GM23338 (cell line): ENCODE measurements at places on chromosomes 13 and 19. TPM values are rescaled to one million over a fixed set of nuclear protein-coding genes. Genes with fewer than 3 reads are reported as not detected.

DNA sequence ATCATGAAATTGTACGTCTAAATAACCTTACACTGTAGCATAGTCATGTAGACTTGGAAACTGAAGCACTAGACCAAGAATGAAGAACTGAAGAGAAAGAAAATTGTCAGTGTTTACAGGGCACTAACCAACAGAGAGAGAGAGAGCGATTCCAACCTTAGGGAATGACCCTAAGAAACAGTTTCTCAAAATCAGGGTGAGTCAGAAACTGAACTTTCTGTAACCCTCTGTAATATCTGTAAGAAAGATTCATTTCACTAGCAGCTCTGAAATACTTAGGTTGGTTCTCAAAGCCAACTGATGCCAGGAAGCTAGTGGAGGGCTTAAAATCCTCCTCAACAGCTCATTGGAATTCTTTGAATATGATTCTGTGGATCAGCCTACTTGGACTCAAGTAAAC lies 936.9 kb downstream of the EFNB2 start:
- DNase-seq = no peak

- DNase-seq = no peak
Measured at GRCh38 chr13:111339366-111340143, 19.1 kb downstream of the TEX29 start.

DNA sequence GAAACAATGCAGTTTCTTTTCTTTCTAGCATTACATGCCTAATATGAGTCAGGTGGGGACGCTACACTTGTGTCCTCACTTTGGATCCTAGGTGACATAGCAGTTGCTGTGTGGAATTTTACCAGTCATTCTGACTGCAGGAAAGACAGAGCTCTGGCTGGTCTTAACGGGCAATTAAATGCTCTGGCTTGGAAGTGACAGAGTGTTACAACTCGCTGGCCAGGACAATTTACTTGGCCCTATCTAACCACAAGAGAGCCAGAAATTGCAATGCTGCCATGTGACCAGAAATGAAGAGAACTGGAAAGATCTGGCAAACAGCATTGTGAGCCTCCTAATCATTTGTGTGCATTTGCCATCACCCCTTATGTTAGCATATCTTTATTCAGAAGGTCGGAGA lies 351.1 kb downstream of the DCT start:
- DNase-seq = no peak

DNA sequence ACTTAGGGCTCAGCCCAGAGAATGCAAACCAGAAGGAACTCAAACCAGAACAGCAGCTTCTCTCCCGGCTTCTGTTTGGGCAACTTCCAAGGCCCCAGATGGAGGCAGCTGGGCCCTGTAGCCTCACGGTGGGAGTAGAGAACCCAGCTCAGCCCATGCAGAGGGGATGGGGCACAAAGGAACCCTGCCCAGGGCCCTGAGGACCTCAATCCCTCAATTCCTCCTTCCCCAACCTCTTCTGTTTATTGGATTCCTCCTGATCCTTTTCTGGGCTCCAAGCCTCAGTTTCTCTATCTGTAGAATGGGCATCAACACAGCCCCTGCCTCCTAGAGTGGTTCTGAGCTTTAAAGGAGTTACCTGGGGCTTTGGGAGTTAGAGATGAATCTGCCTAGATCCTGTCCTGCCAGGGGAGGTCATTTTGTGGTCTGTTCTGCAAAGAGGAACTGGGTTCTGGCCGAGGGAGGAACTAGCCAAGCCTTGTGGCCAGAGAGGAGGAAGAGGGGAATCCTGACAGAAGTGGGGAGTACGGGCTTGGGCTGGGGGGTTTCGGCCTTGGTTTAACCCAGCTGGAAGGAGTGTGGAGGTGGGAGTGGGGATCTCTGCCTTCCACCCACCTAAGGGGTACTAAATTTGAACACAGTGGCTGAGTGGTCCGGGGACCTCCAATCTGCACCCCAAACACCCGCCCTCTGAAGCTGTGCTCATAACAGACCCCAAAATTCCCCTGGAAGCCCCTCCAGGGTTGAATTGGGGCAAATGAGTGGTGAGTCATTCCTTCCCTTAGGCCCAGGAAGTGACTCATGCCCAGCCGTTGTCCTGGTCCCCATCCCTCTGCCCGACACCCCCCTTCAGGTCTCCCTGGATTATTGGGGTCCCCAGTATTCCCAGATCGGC lies 2.7 kb downstream of the ADGRE5 start:
- DNase-seq = no peak

GRCh38 chr19:15540435-15540834 lies 32.1 kb downstream of the CYP4F22 start:
- no peak for DNase-seq

DNA sequence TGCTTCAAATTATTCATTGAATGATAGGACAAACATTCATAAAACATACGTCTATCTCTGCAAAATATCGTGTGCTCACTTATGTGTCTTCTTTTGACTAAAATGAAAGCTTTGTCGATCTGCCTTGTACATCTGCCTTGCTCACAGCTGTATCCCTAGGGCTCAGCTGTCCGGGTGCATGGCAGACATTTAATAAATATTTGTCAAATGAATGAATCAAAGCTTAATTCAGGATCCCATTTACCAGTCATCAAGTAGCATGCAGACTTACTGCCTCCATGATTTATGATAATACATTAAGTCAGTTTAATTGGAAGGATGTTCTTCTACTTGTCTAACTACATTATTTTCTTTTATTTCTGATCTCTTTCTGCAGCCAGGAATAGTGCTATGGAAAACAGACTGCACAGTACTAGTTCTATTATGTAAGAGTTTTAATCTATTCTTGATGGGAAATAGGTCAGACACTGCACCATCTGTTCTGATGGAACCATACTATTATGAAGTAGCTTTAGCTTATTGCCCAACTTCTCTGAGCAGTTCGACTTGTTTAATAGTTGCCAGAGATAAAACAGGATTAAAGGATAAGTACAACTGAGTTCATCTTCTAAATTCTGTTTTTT lies 13.2 kb downstream of the SLC46A3 start:
- DNase-seq = no peak

- no peak for DNase-seq
Measured at GRCh38 chr19:6774821-6775707, 2.6 kb downstream of the VAV1 start.

DNA sequence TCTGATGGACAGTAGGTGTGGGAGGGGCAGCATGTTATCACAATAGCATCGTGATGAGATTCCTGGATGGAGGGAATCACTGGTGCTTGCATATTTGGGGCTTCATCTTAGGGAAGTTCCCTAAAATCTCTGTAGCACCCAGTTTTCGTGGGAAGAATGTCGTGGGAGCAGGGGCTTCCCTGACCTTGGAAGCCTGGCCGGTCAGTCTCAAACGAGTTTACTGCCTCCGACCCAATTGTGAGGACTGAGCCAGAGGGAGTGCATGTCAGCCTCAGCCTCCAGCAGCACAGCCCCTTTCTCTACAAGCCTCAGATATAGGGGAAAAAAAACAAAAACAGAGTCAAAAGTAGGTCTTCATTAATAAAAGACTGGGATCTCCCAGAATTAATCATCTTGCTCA lies 32.2 kb downstream of the COL4A2 start:
- no peak for DNase-seq

GRCh38 chr13:35891507-35892441 lies 239.4 kb downstream of the DCLK1 start:
- no peak for DNase-seq

DNA sequence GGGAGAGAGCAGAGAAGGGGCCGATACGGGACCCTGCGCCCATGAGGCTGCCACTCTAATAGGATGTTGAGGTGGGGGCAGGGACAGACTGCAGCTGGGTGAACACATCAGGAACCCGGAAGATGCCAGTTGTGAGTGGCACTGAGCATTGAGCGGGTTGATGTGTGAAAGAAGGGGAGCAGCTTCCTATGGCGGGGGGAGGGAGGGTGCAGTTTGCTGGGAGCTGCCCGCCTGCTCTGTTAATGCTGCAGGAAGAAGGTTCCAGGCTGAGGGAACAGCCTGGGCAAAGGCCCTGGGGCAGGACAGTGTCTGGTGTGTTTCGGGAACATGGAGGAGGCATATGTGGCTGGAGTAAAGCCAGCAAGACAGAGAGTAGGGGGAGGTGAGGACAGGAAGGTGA lies 29.8 kb downstream of the DNM2 start:
- DNase-seq = no peak

DNA sequence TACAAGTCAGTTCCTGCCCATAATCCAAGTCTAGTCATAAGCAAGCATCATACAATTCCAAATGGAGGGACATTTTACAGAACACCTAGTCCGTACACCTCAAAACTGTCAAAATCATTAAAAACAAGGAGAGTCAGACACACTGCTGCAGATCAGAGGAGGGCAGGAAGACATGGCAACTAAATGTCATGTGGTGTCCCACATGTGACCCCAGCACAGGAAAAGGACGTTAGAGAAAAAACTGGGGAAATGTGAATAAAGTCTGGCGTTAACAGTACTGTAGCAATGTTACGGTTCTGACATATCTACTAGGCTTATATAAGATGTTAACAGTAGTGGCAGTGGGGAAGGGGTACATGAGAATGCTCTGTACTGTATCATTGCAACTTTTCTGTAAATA lies 2.3 kb downstream of the ZSCAN5A start:
- no peak for DNase-seq

IZUMO2 gene
- 3.1 TPM in 1 of 2 replicates, not detected in the other for total RNA-seq

C19orf73 gene
- total RNA-seq = 2.6 and 8.1 TPM in 2 replicates

AKAP8L gene
- 143 and 165 TPM in 2 replicates for total RNA-seq

CFAP97D2 gene
- not detected in 2 replicates for total RNA-seq

SYNGR4 gene
- total RNA-seq = not detected in 2 replicates

KIR2DL3 gene
- total RNA-seq = not detected in 2 replicates

MEIOSIN gene
- 0.16 and 0.28 TPM in 2 replicates for total RNA-seq

ZNF358 gene
- 36.7 and 52.9 TPM in 2 replicates for total RNA-seq

NXNL1 gene
- total RNA-seq = not detected in 2 replicates
